Esophagus muscularis mucosa (tissue), 4 donors: ENCODE measurements at places on chromosomes 3 and 15. TPM values are rescaled to one million over a fixed set of nuclear protein-coding genes. Genes with fewer than 3 reads are reported as not detected.
A peak's percentile ranks its signal among the peaks of the same experiment; 100 is the strongest.

DNA sequence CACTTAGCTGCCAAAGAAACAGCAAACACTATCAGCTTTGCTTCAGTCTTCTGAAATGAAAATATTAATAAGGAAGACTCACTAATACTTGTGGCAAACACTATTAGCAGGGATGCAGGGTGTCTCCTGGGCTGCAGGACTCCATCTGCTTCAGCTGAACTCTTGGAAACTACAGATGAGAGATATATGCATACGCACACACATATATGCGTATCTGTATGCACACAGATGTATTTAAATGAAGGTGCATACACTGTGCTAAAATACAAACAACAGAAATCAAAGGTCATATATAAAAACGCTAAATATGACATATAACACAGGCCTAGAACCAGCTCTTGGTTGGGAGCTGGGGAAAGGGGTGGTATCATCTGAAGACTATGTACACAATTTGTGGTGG is 10.6 kb downstream of the PPM1M start:
- peaks cover 48% of the 10 kb centered on the region for H3K4me1 ChIP-seq
- no peaks in the 10 kb centered on the region for H3K27me3 ChIP-seq
- H3K27ac ChIP-seq = peak overlapping the region; percentile 63
- peaks cover 100% of the 10 kb centered on the region for H3K36me3 ChIP-seq
- no peak overlapping the region for H3K4me3 ChIP-seq

- no peaks in the 10 kb centered on the region for H3K27me3 ChIP-seq
- H3K27ac ChIP-seq = no peak overlapping the region
- no peaks in the 10 kb centered on the region for H3K36me3 ChIP-seq
- H3K4me3 ChIP-seq = no peak overlapping the region
- H3K4me1 ChIP-seq = peaks cover 20% of the 10 kb centered on the region
These were observed 209.3 kb upstream of the ROPN1 start for GRCh38 chr3:124201226-124201625.

DNA sequence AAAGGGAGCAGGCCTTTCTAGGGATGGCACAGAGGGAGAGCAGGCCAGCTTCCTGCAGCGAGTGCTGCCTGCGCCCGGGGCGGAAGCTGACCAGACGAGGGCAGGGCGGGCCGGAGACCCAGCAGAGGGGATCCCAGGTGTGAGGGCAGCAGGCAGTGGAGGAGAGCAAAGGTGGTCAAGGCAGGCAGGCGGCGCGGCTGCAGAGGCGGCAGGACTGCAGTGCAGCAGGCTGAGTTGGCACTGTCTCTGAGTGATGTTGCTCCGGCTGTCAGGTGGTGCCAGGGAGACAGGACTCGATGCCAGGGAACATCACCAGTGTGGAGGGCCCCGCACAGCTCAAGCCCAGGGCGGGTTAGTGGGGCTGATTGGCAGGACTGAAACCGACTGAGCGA is 22.3 kb upstream of the PLXNA1 start:
- peaks cover 16% of the 10 kb centered on the region for H3K36me3 ChIP-seq
- H3K27ac ChIP-seq = no peak overlapping the region
- no peaks in the 10 kb centered on the region for H3K27me3 ChIP-seq

- peak within 1 kb of the TSS; percentile 91 for H3K4me3 ChIP-seq
- H3K36me3 ChIP-seq = no peaks in the 10 kb centered on the region
- no peaks in the 10 kb centered on the region for H3K27me3 ChIP-seq
- H3K27ac ChIP-seq = peak within 1 kb of the TSS; percentile 95
- DNase-seq = no peak
- peaks cover 50% of the 10 kb centered on the region for H3K4me1 ChIP-seq
These were observed at the start of gene CRTC3 for GRCh38 chr15:90529371-90530249. Gene CRTC3, plus strand, starts transcription at chr15:90529923. Its CDS starts 149 bp downstream, at chr15:90530072.

GRCh38 chr3:25631989-25632388 is 32.7 kb downstream of the TOP2B start:
- H3K4me3 ChIP-seq = no peak overlapping the region
- no peaks in the 10 kb centered on the region for H3K27me3 ChIP-seq
- H3K4me1 ChIP-seq = no peaks in the 10 kb centered on the region
- peaks cover 18% of the 10 kb centered on the region for H3K36me3 ChIP-seq
- no peak overlapping the region for H3K27ac ChIP-seq
- no peak for DNase-seq

- H3K4me3 ChIP-seq = no peak overlapping the region
- H3K27me3 ChIP-seq = no peaks in the 10 kb centered on the region
- peaks cover 4% of the 10 kb centered on the region for H3K4me1 ChIP-seq
- H3K27ac ChIP-seq = no peak overlapping the region
- DNase-seq = no peak
These were observed 3.7 kb downstream of the HHATL start for GRCh38 chr3:42698911-42699230.

Gene TMC3
- 0.52 TPM for total RNA-seq

Gene UMPS
- 20.7 TPM for total RNA-seq

Gene RARRES1
- 93.0 TPM for total RNA-seq

Gene SEMA3G
- total RNA-seq = 7.1 TPM
